Mucosa of descending colon (tissue), 3 donors: ENCODE measurements at places on chromosomes 2 and 18. TPM values are rescaled to one million over a fixed set of nuclear protein-coding genes. Genes with fewer than 3 reads are reported as not detected.

DNA sequence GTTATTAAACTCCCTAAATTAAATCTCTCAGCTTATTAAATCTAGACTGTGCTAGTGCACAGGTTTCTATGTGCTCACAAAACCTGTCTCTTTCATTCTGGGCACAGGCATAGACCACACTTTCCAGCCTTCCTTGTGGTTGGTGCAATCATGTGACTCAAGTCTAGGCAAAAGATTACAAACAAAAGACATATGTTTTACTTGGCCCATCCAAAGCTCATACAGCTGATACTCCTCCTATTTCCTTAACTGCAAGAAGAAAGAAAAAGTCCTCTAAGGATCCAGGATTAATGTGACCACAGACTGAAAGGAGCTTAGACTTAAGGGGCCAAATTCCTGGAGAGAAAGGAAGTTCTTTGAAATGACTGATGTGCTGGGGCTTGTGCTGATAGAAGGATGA is 731.3 kb upstream of the RAB6C start:
- no peak for DNase-seq

DNA sequence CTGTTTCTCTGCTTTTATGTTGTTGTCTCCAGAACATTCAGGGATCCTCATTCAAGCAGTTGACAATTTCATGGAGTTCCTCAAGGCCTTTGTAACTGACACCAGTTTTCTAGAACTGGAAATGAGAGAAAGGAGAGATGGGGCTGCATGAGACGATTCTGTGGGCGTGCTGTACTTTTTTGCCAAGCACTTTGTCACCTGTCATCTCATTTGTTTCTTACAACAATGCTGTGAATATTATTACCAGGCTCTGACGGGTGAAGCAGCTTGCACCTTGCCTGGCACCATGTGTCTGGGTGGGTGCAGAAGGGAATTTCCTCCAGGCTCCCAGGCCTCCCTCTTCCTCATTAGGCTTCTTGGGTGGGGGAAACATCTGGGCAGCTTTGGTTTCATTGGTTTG is 22.2 kb upstream of the ATOH8 start:
- no peak for DNase-seq

DNA sequence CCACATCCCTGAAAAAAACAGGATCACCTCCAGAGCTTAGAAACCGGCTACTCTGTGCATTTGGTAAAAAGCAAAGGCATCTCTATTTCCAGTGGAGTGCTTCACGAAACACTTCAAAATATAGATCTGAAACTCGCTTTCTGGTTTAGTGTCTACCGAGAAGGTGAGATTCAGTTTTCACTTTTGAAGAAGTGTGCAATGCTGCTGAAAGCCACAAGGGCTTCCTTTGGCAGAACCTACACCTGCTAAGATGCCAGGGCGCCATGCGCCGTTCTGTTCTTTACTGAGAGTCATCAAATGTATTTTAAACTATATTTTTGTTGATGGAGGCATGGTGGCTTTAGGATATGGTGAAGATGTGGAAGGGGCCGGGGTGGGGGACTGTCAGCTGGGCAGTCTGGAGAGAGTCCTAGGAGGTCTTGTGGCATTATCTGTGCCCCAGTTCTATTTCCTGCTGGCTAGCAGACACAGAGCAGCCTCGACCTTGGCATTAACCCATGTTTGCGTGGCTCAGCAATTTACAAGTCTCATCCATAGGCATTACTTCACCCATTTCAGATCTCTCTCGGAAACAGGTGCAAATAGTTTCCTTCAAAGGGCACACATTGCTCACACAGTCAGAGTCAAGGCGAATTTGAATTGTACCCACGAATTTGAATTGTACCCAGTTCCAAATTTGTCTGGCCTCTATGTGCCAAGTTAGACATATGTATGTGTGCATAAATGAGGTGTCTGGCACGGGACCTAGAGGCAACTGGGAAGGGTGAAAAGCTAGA is 46.7 kb upstream of the KCNF1 start:
- no peak for DNase-seq

GRCh38 chr2:7191932-7192331 is 274.7 kb downstream of the RNF144A start:
- DNase-seq: no peak

GRCh38 chr2:226845386-226846116 is 9.7 kb downstream of the RHBDD1 start:
- DNase-seq: no peak

DNA sequence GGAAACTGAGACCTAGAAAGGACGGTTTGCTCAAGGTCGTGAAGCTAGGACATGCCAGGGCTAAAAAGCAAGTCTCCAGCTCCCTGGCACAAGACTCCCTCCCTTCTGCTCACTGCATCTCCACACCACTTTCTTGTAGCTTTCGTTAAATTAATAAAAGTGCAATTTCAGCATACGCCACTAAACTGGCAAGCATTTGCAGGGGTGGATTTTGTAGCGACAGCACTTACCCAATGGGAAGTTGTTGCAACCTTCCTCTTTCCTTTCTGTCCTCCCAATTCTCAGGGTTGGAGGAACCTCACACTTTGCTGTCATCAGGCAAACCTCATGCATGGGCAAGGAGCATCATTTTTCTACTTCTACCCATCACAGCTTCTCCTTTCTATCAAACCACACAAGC is 7.4 kb upstream of the RHOB start:
- DNase-seq: no peak

The PRKAG3 gene
- not detected for total RNA-seq

The SAG gene
- not detected for total RNA-seq

The MEP1B gene
- total RNA-seq: 11.6 TPM
